ENCODE measurements at places on chromosomes 12 and 14.

DNA sequence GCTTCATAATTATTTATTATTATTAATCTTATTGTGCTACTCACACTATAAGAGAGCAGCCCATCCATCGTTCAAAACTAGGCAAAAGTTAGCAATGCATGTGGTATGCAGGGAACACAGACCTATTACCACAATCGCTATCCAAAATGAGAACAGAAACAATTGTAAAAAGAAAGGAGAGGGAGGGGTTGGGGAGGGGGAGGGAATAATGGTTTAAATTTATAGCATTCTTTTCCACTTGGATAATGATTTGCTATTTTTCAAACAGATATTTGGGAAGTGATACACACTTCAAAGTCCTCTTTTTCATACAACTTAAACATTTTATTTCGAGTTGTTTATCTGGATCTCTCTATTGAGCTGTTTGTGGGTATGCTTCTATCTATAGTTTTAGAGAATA is 248.6 kb upstream of the SOX5 start:
- no peak for DNase-seq

GRCh38 chr14:32304296-32304695 is 24.8 kb upstream of the AKAP6 start:
- no peak for DNase-seq

- DNase-seq, result no peak
Observed at GRCh38 chr14:41739203-41739602, 132.5 kb downstream of the LRFN5 start.

GRCh38 chr12:132430838-132431774 is 58.8 kb upstream of the FBRSL1 start:
- no peak for DNase-seq

DNA sequence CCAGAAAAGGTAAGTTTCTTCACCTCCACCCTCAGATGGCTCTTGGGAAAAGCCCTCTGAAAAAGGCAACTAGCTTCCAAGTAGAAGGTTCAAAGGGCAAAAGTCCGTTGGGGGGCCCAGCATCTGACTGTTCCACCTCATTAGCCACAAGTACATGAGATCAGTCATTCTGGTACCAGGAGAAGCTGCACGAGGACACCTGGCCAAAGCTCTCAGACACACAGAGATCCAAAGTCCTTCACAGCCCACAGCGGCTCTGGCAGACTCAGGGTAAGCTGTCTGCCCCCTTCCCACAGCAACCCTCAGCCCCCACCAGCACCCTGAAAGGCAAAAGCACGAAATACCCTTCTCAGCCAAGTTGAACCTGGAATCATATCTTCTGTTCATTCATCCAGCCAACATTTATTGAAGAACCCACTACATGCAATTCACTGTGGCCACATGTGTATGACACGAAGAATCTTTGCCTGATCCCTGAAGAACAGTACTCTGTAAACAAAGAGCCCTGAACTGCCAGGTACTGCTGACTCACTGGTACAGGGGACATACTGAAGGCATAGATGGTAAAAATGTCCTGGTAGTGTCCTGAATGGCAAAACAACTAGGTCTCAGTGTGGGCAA is 19.0 kb downstream of the SLC7A7 start:
- no peak for DNase-seq

GRCh38 chr12:64059685-64060084 is 162.4 kb downstream of the KICS2 start:
- DNase-seq, result no peak

Data from NB4 (cell line).